ENCODE measurements at places on chromosomes 6 and 20.

DNA sequence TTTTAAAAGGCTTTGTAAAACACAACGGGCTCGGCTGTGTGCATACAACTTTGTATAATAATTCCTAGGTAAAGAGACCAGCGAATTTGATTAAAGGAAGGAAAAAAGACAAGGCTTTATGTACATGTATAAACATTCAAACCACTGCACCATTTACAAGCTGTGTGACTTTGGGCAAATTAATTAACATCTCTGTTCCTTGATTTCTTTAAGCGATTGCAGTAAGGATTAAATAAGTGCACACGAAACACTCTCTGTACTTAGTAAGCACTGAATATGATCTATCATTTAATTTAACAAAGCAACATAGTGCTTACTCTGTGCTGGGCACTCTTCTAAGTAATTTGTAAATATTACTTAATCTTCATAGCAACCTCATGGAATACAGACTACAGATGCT is 19.5 kb upstream of the OCSTAMP start:
- no peak for DNase-seq

GRCh38 chr20:21386111-21386510 is 11.2 kb downstream of the NKX2-4 start:
- no peak for DNase-seq

DNA sequence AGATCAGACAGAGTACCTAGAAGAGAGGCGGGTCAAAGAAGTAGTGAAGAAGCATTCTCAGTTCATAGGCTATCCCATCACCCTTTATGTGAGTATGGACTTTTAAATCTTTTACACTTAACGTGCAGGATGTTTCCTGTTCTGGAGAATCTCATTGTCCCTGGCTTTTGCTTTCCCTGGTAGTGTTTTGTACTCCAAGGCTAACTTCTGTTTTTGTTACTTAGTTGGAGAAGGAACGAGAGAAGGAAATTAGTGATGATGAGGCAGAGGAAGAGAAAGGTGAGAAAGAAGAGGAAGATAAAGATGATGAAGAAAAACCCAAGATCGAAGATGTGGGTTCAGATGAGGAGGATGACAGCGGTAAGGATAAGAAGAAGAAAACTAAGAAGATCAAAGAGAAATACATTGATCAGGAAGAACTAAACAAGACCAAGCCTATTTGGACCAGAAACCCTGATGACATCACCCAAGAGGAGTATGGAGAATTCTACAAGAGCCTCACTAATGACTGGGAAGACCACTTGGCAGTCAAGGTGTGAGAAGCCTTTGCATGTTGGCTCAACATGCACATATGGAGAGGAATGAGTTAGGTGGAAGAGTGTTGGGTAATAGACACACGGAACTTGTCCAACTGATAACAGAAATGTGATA is 3.3 kb downstream of the HSP90AB1 start:
- DNase-seq, result no peak

DNA sequence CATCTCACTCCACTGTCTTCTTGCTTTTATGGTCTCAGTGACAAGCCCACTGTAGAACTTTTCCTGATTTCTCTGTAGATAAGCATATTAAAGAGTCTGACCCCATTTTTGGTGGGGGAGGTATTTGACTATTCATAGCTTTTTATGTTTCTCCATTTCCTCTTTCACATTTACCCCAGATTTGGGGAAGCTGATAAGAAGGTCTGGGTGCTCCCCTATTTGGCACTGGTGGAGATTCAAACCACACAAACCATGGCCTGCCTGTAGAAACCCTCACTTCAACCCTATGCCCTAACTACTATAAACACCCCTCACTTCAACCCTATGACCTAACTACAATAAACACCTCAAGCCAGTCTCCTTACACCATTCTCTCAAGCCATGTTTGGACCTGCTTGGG is 196.2 kb upstream of the SYNDIG1 start:
- no peak for DNase-seq

All from RWPE2 (cell line).